Stimulated activated CD4-positive, alpha-beta T cell treated with anti-CD3 and anti-CD28 coated beads, TNF-alpha, amount 100 ng/mL, for 1 hour (primary cell): ENCODE measurements at places on chromosomes 4 and X.

DNA sequence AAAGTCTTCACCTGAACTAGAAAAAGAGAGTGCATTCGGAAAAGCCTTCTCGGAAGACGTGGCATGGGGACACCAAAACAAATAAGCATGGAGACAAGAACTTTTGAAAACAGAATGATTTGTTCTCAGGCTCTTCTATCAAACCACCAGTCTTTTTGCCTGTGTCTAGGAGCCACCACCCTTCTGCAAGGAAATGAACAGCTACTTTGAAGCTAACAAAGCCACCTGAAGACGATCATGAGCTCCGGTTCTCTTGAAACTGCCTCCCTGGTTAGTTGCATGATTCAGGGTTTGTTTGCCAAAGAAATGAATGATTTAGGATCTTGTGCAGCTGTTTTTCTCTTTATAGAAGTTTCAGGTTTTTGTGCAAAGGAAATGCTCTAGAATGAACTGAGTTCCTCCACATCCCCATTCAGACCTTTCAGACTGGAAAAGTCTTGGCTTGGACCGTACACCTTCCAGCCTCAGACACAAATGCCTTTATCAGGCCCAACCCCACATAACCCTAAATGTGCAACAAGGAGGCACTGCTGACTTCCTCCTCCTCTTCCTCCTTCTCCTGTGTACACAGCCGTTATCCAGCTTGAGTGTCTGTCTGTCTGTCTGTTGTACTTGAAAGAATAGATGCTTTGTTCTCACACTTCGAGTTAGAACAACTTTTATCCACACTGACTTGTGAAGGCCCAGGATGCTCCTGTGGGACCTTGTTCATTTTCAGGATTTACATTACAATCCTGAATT, 334.8 kb upstream of the KLF3 start:
- DNase-seq = no peak

- DNase-seq = no peak
These were observed 47.4 kb upstream of the IL21 start for GRCh38 chr4:122668241-122668640.

GRCh38 chrX:72038868-72039267, 92.8 kb downstream of the RTL5 start:
- DNase-seq = no peak

GRCh38 chr4:56914336-56914735, 6.6 kb downstream of the REST start:
- no peak for DNase-seq

- no peak for DNase-seq
These were observed 535.2 kb upstream of the FAT1 start for GRCh38 chr4:187258651-187259401.

DNA sequence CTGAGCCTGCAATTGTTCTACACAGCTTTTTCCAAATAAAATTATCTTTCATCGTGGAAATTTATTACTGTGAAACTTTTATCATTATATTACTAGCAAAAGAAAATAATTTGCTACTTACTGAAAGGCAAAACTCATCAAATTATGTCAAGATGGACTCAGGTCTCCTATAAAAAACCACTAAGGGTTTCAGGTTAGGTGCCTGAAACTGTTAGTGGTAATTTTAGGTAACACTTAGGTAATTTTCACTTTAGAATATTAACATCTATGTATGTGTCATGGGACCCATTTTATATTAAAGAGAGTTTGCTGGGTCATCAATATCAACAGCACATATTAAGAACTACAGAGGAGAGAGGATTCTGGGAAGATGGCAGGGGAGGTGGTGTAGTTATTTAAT, 651.5 kb downstream of the CENPC start:
- DNase-seq = no peak

- DNase-seq = no peak
These were observed 1826.0 kb downstream of the STIM2 start for GRCh38 chr4:28686618-28687017.

DNA sequence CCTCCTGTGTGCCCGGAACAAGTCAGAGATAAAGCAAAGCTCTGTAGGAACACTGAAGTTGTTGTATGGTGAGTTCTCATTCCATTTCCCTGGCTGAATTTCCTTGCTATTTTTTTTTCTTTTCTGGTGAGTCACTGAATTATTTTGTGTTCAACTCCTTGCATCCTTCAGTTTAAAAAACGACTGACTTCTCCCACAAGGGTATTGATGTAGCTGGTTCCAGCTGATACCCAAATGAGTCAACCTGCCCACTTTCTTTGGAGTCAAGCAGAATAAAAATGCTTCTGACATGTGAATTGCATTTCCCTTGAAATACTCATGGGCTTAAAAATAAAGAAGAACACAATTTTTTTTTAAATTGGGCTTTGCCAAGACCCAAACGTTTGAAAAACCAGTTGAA, 85.5 kb downstream of the SHOX start:
- DNase-seq = no peak
